NCI-H1417 treated with DMSO at 0.1 percent for 48 hours (cell line): ENCODE measurements at places on chromosomes 3 and 15.

DNA sequence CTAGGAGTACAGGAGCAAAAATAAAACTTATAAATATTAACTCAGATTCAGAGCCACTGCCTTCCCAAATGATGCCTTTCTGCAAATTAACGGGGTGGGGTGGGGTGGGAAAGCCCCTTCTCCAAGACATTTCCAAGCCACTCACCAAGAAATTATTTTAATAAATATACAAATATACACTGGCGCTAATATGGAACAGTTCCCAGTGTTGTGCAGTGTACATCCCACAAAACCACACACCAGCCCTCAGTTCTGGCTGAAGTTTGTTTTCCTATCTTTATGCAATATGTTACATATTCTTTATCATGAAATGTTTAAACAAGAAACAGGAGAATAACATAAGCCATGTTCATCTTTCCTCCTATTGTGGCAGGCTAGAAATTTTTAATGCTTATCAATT lies 53.0 kb upstream of the GYG1 start:
- DNase-seq: no peak

- DNase-seq: no peak
Measured at GRCh38 chr15:25541228-25541627, 102.4 kb upstream of the UBE3A start.

GRCh38 chr3:33795856-33796536 lies 2.4 kb upstream of the PDCD6IP start:
- DNase-seq: no peak

- DNase-seq: no peak
Measured at GRCh38 chr3:127090218-127091160, 102.4 kb upstream of the PRR23E start.

DNA sequence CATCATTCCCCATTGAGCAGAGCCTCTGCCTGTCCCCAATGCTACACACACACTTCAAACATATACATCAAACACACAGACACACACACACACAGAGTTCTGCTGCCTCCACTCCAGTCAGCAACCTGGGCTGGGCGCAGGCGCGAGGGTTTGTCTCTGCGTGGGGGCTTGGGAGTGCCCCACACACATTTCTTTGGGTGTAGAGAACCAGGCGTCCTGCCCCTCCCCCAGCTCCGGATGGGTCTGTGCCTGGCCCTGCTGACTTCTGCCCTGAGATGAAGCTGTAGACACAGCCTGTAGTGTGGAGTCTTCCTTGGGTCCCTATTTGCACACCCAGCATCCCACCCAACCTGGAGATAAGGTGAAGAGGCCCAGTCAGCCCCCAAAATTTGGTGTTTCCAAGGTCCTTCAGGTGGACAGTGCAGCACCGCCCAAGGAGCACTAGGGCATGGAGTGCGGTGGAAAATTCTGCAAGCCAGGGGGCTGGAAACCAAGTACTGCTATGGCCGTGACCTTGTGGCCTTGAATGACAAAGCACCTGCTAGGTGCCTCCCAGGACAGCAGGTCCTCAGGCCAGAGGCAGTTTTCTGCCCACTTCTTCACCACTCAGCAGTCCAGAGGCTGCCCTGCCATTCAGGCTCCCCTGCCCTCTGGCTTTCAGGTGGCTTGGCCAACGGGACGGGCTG lies 26.8 kb downstream of the FBXW12 start:
- no peak for DNase-seq

GRCh38 chr3:21524133-21524532 lies 226.9 kb downstream of the ZNF385D start:
- no peak for DNase-seq

GRCh38 chr3:45906681-45907407 lies 20.5 kb downstream of the CCR9 start:
- DNase-seq: no peak

- DNase-seq: no peak
Measured at GRCh38 chr3:28859897-28860296, 421.0 kb upstream of the RBMS3 start.

GRCh38 chr3:144055604-144056003 lies 84.0 kb downstream of the DIPK2A start:
- no peak for DNase-seq

GRCh38 chr3:52782412-52783210 lies 5.2 kb downstream of the ITIH1 start:
- no peak for DNase-seq
